ENCODE measurements at places on chromosomes 5 and 9.

- no peak for DNase-seq
Measured at GRCh38 chr5:59542851-59543820, 350.4 kb downstream of the PDE4D start.

DNA sequence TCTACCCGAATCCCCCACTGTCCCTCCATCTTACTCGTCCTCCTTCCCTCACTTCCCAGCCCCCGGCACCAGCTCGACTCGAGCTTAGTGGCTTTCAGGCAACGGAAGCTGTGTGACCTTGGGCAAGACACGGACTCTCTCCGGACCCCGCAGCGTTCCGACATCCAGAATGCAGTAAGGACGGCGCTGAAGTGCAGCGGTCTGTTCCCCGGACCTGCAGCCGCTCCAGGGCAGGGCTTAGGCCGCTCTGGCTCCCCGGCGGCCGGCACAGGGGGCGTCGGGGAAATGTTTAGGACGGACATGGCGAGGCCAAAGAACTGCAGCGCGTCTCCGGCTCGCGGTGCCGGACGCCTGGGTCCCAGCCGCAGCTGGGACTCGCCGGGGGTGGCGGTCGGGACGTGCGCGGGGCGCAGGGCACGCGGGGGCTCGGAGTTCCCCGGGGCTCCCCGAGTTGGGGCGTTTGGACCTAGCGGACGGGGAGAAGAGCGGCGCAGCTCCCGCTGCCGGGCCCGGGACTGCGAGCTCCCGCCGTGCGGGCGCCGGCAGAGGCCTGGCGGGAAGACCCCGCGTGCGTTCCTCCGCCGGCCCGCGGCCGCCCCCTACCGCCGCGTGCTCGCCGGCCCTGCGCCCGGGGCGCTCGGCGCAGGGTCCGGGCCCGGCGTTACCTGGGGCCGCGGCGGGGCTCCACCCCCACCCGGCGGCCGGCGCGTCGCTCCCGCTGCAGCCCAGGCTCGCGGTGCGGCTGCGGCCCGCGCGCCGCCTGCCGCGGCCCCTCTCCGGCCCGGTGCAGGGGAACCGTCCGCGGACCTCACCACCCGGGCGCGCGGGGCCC is 5.6 kb upstream of the RNF44 start:
- no peak for DNase-seq

- DNase-seq, result no peak
Measured at GRCh38 chr5:164577742-164578141, 1072.3 kb downstream of the MAT2B start.

- no peak for DNase-seq
Measured at GRCh38 chr9:100071271-100071670, 27.5 kb downstream of the ERP44 start.

DNA sequence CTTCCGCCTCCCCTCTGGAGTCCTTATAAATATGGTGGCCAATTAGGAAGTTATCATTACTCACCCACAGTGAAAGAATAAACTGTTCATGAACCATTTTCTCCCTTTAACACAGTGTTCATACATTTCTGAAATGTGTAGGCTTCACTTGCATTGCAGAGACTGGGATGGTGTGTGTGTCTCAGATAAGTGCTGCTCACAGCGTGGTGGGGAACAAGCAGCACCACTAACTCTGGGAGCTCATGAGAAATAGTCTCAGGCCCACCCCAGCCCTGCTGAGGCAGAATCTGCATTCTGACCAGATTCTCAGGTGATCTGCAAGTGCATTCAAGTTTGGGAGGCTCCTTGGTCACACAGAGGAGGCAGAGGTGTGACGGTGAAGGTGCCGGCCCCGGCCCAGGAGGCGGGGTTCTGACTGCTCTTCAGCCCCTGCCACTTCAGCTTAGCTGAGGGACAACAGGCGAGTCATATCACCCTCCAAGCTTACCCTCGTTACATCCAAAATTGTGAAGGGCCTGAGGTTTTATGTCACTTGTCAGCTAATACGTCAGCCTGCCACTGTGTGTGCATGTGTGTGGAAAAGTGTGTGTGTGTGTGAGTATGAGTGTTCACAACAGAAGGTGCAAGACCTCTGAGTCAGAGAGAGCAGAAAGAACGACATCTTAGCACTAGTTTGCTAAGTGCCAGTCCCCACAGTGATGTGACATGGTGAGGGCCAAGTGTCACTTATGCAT is 34.7 kb downstream of the DAP start:
- DNase-seq, result no peak

DNA sequence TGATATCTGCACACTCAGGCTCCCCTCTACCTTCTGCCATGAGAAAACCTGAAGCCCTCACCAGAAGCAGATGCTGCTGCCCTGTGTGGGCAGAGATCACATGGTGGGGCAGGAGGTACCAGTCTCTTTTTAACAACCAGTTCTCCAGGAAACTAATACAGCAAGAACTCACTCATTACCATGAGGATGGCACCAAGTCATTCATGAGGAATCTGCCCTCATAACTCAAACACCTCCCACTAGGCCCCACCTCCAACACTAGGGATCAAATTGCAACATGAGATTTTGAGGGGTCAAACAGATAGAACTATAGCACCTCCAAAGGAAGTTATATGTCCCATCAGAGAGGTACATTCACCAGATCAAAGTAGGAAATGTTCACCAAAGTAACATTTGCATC is 136.3 kb upstream of the SHB start:
- DNase-seq, result no peak

DNA sequence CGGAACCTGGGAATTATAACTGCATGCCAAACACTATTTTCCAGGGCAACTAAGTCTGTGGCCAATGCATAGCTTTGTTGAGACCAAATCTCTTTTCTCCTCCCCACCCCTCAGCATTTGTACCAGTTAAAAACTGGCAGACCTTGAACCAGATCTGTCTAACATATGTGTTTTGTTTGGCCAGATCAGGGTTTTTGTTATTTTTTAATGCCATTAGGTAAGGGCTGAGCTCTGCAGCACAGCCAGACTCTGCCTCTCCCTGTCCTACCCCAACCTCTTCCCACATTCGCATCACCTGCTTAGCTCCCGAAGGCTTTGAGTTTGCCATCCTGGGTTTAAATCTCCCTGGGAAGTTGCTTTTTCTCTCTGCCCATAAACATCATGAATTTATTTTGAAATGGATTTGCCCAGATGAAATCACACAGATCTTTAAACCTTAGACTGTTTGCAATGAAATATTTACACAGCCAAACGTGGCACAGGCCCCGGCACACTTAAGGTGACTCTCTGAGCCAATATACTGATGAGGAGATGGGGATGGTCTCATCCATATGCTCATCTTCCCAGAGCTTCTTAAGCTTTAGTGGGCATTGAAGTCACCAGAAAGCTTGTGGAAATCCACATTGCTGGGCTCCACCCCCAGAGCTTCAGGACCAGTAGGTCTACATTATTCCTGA is 54.0 kb upstream of the ALDH1B1 start:
- no peak for DNase-seq

DNA sequence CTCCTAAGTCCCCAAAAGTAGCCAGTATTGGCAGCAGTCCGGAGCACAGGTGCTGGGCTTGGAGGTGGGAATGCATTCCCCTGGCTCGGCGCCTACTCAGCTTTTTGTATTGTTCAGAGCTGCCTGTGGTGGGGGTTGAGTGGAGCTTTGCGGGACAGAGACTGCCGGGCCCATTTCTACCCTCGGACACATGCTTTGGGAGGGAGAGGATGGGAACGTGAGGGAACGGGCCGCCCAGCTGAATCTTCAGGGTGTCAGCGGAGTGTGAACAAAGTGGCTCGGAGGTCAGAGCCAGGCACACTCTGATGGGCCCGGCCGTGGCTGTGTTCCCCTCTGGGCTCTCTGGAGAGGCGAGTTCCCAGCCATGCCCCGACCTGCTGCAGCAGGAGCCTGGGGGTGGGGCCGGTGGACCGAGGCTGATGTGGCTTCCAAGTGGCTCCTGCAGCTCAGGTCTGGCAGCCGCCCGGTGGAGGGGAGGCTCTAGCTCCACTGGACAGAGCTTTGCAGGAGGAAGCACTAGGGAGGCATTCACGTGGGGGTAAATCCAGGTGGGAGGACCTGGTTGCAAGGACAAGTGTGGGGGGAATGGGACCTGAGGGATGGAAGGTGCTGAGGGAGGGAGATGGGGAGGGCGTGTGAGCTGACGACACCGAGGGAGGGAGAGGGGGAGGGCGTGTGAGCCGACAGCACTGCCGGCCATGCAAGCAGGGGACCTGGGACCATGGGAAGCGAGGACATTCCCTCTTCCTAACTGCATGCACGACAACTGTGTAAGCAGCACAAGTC is 31.1 kb upstream of the SLC6A3 start:
- DNase-seq, result no peak

DNA sequence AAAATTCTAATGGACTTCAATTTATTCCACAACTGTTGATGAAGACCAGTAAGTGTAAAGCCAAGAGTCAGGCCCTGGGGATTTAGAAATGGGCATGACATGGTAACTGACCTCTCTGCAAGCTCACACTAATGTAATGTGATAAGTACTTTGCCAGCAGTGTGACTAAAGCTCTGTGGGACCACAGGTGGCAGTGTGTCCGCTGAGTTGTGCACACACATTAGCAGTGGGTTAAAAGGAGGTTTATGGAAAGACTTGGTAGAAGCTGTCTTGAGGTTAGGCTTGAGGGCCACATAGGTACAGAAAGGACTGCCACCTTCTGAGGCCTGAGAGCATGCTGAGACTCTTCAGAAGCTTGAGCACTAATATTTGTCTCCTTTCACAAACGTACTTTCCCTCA is 67.6 kb downstream of the UBAP1 start:
- DNase-seq, result no peak

GRCh38 chr5:160773646-160774410 is 78.2 kb downstream of the ATP10B start:
- DNase-seq, result no peak

DNA sequence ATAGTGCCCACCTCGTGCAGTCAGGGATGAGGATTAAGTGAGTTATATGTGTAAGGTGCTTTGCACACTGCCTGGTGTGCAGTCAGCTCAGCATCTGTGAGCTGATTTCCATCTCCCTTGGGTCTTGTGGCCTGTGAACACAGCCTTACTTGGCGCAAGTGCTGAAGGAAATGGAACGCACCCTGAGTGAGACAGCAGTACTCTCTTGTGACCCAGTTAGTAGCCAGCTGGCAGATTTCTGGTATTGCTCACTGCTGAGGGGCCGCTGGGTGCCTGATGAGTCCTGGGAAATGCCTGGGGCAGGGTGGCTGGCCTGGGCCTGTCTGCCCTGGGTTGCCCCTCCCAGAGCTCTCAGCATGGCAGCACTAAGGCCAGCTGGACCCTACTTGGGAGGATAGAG is 90.9 kb upstream of the BOD1 start:
- DNase-seq, result no peak

DNA sequence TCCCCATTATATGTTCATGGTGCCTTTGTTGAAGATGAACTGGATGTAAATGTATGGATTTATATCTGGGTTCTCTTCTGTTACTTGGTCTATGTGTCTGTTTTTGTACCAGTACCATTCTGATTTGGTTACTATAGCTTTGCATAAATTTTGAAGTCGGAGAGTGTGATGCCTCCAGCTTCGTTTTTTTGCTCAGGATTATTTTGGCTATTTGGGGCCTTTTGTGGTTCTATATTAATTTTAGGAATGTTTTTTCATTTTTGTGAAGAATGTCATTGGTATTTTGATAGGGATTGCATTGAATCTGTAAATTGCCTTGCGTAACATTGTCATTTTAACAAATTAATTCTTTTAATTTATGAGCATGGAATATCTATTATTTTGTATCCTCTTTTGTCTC is 36.6 kb upstream of the ZNF366 start:
- no peak for DNase-seq

DNA sequence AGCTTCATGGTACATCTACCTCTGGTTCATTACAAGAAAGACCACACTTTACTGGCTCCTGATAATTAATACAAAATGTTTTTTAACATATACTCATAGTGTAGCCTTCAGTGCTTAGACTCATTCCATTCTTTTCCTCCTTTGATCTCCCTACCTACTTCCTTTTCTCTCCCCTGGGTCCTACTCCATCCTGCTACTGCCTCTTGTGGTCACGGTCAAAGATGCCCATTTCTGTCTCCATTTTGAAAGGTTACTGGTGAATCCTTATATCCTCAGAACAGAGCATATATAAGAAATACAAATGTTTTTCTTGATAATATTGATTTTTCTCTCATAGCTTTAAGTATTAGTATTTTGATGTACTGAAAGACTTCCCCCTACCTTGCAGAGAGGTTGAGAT is 375.9 kb downstream of the ARRDC3 start:
- no peak for DNase-seq

DNA sequence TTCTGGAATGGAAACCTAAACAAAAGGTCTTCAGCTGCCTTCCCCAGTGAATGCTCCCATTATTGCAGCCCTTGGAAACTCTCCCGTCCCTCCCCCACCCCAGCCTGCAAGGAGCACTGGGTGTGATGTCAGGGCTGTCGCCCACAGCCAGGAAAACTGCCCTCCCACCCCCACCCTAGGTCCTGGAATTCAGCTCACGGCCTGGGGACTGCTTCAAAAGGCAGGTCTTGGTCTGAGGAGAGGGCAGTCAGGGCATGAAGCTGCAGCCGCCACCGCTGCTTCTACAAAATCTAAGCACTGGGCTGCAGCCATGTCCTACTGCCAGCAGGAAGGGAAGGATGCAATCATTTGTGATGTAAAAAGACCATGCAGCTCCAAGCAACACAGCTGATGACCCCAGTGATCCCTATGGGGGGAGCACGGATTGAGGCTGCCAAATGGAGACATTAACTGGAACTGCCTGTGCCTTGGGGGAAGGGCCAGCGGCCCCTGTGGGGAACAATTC is 11.4 kb downstream of the GRHPR start:
- no peak for DNase-seq

DNA sequence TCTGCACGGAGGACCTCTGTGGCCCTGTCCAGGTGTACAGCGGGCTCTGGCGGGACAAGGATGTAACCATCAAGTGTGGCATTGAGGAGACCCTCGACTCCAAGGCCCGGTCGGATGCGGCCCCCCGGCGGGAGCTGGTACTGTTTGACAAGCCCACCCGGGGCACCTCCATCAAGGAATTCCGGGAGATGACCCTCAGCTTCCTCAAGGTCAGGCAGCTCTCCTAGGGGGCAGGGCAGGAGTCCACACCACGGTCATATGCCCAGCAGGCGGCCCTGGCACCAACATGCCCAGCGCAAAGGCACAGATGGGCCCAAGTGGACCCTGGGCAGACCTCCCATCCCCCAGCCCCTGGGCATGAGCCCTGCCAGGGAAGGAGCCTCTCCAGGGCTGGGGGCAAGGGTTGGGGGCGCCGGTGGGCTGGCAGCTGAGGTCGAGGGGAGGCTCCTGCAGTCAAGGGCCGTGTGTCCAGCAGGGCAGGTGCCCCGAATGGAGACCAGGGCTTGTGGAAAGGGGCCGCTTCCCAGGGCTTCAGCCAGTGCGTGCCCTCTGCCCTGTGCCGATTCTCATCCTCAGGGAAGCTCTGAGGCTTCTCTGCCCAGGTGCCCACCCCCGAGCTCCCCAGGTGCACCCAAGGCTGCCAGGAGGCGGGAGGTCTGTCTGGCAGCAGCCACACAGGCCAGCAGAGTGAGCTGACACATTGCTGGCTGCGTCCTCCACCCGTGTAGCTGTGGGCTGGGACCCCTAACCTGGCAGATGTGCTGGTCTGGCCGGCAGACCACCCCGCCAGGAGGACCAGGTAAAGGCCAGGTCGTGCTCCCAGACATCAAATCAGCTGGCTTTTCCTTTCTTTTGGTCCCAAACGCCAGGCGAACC is 10.0 kb downstream of the DIPK1B start:
- DNase-seq, result no peak

GRCh38 chr5:82924226-82925060 is 152.8 kb downstream of the TMEM167A start:
- no peak for DNase-seq

Measured in stimulated activated CD4-positive, alpha-beta T cell treated with anti-CD3 and anti-CD28 coated beads, Interleukin-1b, Interleukin-23, amount 100 ng/mL, for 1 hour (primary cell).